Heart right ventricle (tissue), 16 donors: ENCODE measurements at places on chromosomes 3 and 15. TPM values are rescaled to one million over a fixed set of nuclear protein-coding genes. Genes with fewer than 3 reads are reported as not detected.

GRCh38 chr3:52080830-52081719 is 24.7 kb upstream of the DUSP7 start:
- DNase-seq: no peak

The DAPK2 gene
- total RNA-seq: 27.7 TPM

The TNNC1 gene
- total RNA-seq: 6,832 TPM

The AEN gene
- total RNA-seq: 5.4 TPM

The GNAI2 gene
- 150 TPM for total RNA-seq

DNA sequence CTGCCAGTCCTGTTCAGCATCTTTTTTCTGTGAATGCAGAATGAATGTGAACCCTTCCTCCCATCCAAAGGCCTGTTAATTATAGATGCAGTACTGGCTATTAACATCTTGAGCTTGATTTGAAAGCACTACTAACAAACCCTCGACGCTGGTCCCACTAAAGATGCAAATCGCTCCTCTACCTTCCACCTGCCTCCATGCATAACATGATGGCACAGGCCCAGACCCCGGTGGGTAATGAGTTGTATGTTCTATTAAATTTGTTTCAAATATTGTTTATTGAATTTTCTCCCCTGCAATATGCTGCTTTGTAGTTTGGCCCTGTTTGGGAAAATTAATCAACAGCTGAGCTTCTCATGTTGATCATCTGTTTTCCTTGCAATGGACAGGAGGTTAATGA is 69.3 kb downstream of the RAB11A start:
- DNase-seq: no peak

- no peak for DNase-seq
Measured at GRCh38 chr3:117955196-117955595, 1079.5 kb downstream of the IGSF11 start.

DNA sequence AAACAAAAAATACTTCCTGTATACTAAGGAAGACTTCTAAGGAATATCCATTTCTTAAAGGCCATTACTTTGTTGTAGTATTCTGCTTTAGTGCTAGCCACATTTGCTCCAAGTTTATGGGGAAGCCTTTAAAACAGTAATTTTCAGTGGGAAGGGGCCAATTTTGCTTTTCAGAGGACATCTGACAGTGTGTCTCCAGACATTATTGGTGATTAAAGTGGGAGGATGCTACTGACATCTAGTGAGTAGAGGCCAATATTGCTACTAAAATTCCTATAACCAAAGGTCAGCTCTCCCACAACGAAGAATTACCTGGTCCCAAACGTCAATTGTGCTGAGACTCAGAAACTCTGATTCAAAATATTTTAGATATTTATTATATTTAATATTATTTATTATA is 24.8 kb downstream of the SLC28A2 start:
- DNase-seq: no peak

The CLRN1 gene
- total RNA-seq: not detected

The CYP1A2 gene
- not detected for total RNA-seq

The GOLGA8J gene
- not detected for total RNA-seq

The IL17RE gene
- 2.3 TPM for total RNA-seq
